ENCODE measurements at places on chromosomes 16 and 17.

GRCh38 chr17:40230670-40231069 lies 11.6 kb downstream of the WIPF2 start:
- DNase-seq: no peak

DNA sequence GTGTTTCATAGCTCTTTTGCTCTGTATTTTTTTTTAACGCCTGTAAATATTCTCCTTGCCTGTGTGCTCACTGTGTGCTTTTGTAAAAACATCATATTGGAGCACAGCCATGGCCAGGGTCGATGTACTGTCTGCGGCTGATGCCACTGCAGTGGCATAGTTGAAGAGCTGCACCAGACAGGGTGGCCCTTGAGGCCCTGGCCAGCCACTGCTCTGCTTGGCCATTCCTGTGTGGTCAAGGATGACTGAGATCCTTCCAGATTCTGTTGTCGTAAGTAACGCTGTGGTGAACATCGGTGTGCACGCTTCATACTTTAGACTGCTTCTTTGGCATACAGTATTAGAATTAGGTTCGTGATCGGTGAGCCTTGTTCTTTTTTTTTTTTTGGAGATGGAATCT lies 14.6 kb downstream of the CRAMP1 start:
- no peak for DNase-seq

DNA sequence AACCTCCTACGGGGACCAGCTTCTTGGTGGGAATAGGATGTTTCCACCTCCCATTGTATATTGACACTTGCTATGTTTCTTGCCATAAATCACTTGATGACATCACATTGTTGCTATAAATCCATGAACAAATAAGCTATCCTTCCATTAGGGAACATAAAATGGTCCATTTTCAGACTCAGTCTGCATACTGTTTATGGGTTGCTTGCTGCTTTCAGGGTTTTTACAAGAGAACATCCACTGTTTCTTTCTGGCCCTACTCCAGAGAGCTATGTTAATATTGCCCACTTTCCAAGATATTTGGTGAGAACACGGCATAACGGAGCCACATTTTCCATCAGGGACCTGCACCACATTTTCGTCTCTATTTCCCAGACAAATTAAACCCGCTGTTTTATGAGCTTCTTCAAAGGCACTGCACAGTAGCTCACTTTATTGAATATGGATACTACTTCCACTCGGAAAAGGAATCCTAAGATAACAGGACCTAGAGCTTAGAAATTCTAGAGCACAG lies 800.2 kb downstream of the KCNJ2 start:
- DNase-seq: no peak

DNA sequence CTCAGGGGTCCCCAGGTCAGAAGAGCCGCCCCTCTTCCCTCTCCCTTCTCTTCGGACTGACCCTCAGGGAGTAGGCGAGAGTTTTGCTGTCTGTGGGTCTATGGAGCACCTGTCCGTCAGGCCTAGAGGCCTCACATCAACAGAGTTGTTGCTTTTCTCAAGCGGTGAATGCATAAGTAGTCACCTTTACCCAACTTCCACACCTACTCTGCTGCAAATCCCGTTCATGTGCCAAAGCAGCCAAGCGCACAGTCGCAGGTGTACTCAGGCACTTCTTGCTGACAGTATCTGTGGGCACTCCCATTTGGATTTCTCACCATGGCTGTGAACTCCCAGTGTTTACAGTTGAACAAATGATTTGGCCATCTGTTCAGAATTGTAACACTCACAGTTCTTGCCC lies 4.0 kb upstream of the FA2H start:
- DNase-seq: no peak

GRCh38 chr17:69470702-69471101 lies 56.2 kb downstream of the MAP2K6 start:
- DNase-seq: no peak

DNA sequence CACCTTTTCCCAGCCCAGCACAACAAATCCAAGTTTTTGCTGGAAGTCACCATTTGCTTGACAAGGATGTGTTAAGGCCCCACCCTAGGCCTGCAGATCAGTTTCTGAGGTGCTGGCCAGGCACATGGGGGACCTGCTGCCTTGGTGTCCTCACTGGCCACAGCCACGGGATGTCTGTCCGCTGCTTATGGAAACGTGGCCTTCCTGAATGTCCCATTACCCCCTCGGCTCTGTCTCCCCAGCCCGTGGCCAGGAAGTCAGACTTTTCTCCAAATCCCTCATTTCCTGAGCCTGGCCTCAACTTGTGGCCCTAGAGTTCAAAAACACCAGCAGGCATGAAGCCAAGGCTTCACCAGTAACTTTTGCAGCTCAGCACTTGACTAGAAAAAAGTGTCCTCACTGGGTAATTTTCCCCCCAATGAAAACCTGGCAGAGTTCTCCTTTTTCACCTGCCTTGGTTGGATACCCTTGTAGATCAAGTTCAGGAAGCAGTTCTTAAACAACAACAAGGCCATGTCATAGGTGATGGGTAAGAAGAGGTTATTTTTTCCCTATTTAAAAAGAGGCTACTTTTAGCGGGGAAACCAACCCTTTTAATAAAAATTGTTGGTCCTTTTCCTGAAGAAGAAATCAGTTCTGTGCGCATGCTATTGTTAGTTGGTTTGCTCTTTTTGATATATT lies 80.8 kb downstream of the SOCS1 start:
- DNase-seq: no peak

DNA sequence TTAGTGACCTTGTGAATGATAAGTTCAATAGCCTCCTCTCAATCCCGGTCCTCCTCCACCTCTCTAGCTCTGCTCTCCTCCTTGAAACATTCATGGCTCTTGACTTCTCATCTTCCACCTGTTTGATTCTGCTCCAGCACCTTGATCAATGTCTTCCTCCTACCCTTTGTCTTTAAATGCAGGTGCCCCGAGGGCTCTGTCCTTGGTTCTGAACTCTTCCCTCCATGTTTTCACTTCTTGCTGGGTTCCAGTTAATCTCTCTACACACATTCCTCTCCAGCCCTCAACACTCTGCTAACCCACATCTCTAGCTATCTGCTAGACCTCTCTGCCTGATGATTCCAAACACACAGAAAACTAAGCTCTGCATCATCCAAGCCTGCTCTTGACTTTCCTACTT lies 13.4 kb downstream of the CD300E start:
- DNase-seq: no peak

DNA sequence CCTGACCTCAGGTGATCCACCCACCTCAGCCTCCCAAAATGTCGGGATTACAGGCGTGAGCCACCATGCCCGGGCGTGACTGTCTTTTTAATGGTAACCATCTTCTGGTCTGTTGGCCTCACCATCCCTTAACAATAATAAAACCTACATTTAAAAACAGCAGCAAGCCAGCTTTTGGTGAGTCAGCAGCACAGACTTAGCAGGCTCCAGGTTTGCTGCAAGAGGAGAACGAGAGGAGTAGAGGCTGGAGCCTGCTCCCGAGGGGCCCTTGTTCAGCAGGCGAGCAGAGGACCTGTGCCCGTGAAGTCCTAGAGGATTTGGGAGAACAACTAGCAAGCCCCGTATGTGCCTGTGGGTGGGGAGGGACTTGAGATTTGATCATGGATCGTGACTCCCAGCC lies 35.7 kb downstream of the MYH13 start:
- no peak for DNase-seq

DNA sequence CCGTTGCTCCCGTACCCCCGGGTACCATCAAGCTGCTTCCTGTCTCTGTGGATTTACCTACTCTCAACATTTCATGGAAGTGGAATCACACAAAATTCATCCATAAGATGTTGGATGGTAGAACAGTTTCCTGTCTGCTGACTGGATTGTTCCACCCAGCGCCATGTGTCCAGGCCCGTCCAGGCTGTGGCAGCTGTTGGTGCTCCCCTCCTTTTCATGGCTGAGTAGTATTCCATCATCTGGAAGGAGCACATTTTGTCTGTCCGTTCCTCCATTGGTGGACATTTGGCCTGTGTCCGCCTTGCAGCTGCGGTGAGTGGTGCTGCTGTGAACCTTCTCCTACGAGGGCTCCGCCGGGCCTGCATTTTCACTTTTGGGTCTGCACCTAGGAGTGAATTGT lies 18.4 kb downstream of the TSC2 start:
- no peak for DNase-seq

DNA sequence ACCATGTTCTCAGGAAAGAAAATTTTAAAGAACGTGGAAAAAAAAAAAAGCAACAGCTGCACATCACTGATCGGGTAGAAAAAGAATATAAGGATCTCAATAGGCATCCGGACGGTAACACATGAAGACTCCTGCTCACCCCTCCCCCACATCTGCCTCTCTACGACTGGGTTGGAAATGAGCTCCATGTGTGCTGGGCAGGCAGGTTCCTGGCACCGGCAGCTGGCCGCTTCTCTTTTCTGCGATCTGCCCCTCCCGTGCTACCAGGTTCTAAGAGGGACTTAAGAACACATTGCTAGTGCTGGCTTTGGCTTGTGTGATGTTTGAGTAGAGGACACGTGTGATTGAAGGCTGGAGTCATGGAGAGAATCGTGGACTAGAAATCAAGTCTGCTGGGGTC lies 115.5 kb downstream of the AATF start:
- no peak for DNase-seq

GRCh38 chr17:74921769-74922168 lies 1.3 kb downstream of the USH1G start:
- no peak for DNase-seq

- DNase-seq: no peak
Observed at GRCh38 chr16:67392301-67393059, 818 bp downstream of the TPPP3 start.

- no peak for DNase-seq
Observed at GRCh38 chr17:2172999-2173398, 118.1 kb downstream of the HIC1 start.

DNA sequence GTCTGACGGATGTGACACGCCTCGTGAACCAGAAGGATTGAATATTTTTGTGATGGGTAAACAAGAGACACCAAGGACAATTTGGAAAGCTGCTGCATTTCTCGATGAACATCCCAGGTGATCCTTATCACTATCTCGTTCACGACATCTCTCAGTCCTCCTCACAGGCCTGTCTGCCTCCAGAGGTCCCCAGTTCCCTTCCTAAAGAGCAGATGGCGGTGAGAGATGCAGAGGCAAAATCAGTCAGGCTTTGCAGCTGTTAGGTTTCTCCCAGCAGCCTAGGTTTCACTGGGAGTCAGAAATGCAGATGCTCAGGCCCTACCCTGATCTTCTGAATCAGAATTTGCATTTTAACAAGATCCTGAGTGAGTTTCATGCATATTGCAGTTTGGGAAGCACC lies 23.6 kb downstream of the SCPEP1 start:
- no peak for DNase-seq

DNA sequence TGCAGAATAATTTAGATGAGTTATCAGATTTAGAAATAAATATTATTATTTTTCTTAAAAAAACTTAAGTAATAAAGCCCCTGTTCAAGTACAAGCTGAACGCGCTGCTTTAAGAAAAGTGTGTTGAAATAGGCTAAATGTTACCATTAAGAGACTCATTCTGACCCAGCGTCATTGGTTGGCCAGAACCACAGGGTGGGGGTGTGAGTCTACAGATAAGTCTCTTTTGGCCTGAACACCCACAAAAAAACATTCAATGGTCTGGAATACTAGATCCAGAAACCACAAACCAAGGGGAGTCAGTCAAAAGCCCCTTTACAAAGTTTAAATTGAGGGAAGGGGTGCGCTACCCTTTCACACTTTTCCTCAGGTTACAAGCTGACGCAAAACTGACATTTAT lies 776.1 kb downstream of the KCNJ2 start:
- no peak for DNase-seq

DNA sequence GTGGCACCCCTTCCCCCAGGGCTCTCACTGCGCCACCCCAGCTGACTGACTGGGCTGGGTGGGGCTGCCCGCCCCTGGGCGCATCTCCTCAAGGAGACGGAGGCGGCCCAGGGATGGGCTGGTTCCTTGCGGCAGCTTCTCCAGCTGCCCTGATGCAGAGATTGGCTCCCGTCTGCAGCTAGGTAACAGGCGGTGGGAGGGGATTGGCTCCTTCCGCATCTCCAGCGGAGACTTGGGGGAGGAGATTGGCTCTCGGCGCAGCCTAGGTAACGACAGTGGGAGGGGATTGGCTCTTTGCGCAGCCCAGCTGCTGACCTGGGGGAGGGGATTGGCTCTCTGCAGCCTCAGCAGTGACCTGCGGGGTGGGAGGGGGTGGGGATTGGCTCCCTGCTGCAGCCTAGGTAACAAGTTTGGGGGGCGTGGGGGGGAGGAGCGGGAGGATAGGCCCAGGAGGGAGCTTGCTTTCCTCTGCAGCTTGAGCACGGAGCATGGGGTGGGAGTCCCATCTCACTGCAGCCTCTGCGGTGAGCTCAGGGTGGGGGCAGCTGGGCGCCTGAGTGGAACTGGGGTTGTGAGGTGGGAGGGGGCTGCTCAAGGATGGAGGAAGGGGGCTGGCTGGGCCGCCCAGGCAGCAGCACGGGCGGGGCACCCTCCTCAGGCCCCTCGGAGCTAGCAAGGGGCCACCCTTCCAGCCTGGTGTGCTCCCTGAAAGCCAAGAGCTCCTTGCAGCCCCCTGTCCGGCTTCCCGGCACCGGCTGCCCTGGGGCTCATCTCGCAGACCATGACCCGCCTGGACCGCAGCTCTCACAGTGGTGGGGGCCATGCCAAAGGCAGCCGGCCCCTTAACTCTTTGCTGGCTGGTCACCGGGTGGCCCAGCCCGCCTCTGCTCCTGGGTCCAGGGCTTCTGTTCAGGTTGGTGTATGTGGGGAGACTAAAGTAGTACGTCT lies 6.4 kb downstream of the NFE2L1 start:
- no peak for DNase-seq

DNA sequence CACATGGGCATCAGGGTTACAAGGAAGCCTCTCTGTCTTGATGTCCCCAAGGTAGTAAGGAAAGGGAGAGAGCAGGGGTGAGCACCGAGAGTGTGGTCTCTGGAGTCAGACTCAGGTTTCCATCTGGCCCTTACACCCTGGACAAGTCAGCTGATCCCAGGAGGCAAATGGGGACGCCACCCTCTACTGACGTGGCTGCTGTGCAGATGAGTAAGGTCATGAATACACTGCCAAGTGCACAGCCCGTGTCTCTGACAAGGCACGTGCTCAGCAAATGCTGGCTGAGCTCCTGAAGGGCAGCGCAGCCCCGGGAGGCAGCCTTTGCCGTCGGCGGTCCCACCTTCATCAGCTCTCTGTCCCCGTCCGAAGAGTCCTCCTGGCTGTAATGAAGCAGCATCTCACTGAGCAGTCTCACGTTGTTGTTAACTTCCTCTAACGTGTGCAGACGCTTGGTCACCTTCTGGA lies 19.4 kb downstream of the GGA3 start:
- no peak for DNase-seq

GRCh38 chr17:83200231-83200699 lies 120.9 kb downstream of the METRNL start:
- no peak for DNase-seq

DNA sequence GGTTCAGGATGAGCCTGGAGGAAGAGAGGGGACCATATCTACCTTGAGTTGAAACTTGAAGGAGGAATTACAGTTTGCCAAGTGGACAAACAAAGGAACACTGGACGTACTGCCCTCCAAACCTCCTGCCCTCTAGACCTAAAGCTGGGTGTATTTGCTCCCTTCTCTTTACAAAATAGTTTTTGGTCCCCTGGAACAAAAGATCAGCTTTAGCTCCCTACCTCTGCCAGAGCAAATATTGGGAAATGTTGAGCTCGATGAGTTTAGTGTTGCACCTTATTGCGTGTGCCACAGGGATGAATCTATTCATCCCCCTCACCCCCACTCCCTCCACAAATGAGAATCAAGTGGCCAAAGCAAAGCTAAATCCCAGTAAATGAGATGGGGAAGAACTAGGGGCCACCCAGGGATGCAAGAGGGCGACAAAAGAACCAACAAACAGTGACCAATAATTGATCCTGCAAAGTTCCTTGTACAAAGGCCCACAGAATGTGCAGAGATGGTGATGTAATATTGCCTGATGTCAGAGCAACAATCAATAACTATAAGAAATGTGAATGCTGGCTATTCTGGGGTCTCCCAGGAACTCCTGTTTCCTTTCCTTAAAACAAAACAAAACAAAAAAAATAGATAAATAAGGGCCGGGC lies 17.2 kb upstream of the TAT start:
- DNase-seq: no peak

Data from CMK (cell line).